ENCODE measurements at places on chromosomes 6 and 20. TPM values are rescaled to one million over a fixed set of nuclear protein-coding genes. Genes with fewer than 3 reads are reported as not detected.

The BANF2 gene
- not detected for total RNA-seq

GRCh38 chr6:72699159-72699558 is 77.3 kb downstream of the KCNQ5 start:
- DNase-seq, result no peak

- DNase-seq, result no peak
Observed at GRCh38 chr6:128821116-128821515, 61.8 kb upstream of the LAMA2 start.

- DNase-seq, result no peak
Observed at GRCh38 chr20:49758781-49759180, 45.1 kb upstream of the B4GALT5 start.

DNA sequence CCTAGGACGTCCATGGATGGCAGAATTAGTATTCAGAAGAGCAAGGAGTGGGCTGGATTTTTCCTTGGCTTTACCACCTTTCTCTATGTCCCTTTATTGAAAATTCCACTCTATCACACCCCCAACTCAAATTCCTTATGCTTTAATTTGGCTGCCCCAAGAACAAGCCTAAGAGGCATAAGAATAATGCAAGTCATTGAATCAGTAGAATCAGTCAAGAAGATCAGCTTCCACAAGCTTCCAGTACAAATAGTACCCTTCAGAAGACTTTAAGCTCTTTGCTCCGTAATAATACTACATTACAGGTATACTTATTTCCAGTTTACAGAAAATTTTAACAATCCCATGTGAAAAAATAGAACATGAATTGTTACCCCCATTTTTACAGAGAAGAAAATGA is 51.0 kb upstream of the SNAP25 start:
- DNase-seq, result no peak

- DNase-seq, result no peak
Observed at GRCh38 chr20:61280217-61280980, 28.3 kb downstream of the CDH4 start.

- no peak for DNase-seq
Observed at GRCh38 chr20:10249048-10249770, 30.6 kb downstream of the SNAP25 start.

All from activated naive CD4-positive, alpha-beta T cell treated with anti-CD3 and anti-CD28 coated beads, Interleukin-2, amount 50 U/mL, for 72 hours (primary cell).